ENCODE measurements at places on chromosomes 4 and X.

DNA sequence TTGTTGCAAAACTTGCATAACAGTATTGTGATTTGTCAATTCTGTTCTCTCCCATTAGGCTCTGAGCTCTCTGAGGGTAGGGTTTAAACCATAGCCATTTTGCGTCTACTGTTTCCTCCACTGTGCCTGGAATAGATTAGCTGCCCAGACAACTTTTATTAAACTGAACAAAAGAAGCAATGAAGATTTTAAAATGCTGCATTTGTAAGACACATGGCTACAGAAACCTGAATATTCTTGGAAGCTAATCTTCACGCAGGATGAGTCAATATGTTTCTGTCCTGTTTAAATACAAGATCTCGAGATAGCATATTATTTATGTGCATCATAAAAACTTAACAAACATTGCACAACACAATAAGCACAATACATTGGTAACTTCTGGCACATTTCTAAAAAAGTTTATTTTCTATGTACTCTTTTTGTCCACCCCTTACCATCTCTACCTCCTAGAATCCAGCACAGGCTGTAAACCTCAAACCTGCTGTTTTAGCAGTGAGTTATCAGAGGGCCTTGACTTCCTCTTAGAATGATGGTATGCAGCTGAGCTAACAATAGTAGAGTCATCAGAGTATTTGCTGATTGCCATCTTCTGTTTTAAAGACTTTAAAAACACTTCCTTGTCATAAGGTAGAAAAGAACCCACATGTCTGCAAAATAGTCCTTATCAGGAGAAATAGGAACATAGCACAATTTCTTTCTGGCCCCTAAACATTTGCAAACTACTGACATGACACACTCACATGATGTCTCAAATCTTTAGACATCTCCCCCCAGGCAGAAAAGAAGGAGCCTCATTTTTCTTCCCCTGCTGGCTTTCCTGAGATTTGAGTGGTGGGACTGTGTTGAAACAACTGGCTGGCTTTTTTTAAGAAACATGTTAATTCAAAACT, 10.6 kb upstream of the CCNG2 start:
- DNase-seq: no peak

DNA sequence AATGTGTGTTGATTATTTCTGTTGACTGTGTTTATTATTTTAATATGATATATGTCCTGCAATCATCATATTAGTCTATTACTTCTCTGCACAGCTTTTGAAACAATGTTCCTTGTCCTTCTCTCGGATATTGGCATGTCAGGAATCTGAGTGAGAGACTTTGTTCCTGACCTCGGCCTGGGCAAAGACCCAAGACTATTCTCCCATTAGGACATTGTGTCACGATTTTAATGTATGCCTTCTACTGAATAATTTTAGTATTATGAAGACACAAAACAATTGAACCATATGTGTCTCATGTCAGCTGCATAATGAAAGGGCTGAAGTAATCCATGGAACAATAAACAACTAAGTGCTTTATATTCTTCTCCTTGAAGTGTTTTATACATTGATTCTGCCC, 580.8 kb upstream of the TENM3 start:
- DNase-seq: no peak

DNA sequence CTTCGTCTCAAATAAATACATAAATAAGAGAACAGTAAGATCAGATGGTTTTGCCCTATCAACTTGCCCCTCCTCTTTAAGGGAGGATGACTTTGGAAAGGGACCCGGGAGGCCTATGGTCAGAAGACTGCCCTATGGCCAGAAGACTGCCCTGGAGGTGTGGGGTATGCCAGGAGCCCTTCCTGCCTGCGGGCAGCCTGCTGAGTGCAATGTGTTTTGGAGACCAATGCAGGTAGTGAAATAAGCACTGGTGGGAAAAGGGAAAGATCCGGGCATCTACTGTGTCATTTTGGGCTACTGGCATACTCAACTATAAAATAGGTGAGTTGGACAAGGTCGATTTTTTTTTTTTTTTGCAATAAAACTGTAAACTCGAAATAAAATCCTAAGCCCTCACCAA, 129.8 kb upstream of the SLC34A2 start:
- no peak for DNase-seq

DNA sequence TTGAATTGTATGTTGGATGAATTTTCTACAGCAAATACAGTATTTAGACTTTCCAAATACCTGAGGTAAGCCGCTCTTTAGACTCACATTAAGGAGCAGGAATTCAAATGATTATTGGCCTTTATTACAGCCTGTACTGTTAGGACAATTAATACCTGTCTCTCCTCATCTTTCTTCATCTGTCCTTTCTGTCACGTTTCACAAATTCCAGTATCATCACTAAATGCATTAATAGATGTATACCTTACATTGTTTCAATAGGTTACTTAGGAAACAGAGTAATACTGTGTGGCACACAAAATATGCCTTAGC, 1.2 kb downstream of the FAM241A start:
- no peak for DNase-seq

DNA sequence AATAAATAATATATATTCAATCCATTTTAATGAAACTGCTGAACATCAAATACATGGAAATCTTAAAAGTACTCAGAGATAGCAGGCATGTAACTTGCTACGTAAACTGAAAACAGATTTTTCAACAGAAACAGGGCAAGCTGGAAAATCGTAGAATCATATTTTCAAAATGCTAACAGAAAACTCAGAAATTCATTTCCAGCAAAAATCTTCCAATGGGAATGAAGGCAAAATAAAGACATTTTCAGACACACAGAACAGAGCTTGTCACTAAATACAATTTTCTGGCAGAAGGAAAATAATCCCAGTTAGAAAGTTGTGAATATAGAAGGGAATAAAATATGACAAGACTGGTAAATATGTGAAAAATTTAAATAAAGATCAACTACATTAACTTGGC, 419.9 kb upstream of the ZFP42 start:
- DNase-seq: no peak

GRCh38 chr4:139514382-139515059, 41.5 kb downstream of the SETD7 start:
- DNase-seq: no peak

DNA sequence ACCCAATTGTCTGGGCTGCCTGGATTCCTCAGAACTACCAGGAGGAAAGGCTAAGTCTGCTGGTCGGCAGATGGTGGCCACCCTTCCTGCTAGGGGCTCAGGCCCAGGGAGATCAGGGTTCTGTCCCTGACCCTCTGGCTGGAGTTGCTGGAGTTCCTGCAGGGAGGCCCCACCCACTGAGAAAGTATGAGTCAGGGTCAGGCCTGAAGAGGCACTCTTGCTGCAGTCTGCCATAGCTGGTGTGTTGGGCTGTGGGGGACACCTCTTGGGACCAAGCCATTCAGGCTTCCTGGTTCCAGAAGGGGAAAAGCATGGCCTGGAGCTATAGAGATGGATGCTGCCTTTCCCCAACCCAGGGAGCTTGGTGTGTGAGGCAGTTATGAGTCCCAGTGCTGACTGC, 40.4 kb upstream of the PCDH18 start:
- DNase-seq: no peak

GRCh38 chr4:45437381-45437780, 686.5 kb downstream of the GABRG1 start:
- DNase-seq: no peak

GRCh38 chr4:6041800-6042199, 23.6 kb upstream of the C4orf50 start:
- DNase-seq: no peak
